ENCODE measurements at places on chromosomes 2 and 18. TPM values are rescaled to one million over a fixed set of nuclear protein-coding genes. Genes with fewer than 3 reads are reported as not detected.

Gene IL36RN
- not detected for total RNA-seq

Gene RPL37A
- 1,375 TPM for total RNA-seq

Gene SALL3
- 9.6 TPM for total RNA-seq

Gene APCDD1
- total RNA-seq, result 9.8 TPM

Gene NPHP1
- 3.0 TPM for total RNA-seq

Gene RNPEPL1
- total RNA-seq, result 7.1 TPM

Gene MAPK4
- total RNA-seq, result 14.0 TPM

Gene NYAP2
- 12.5 TPM for total RNA-seq

Gene TRABD2A
- under 0.01 TPM for total RNA-seq

Gene CYTIP
- total RNA-seq, result 2.0 TPM

Gene ANKAR
- total RNA-seq, result 29.5 TPM

Gene CD8A
- 2.0 TPM for total RNA-seq

Gene CROCC2
- not detected for total RNA-seq

Gene DQX1
- total RNA-seq, result 0.98 TPM

Gene RESP18
- total RNA-seq, result 1.2 TPM

Gene PLEKHH2
- total RNA-seq, result 2.5 TPM

Gene POTEF
- not detected for total RNA-seq

Gene AGXT
- not detected for total RNA-seq

Gene SNED1
- total RNA-seq, result 3.2 TPM

Gene GNLY
- not detected for total RNA-seq

Gene HDLBP
- 122 TPM for total RNA-seq

Gene SLC30A3
- total RNA-seq, result 1.2 TPM

Gene PSMA8
- total RNA-seq, result not detected

Gene RGPD3
- total RNA-seq, result 0.98 TPM

Gene RFTN2
- total RNA-seq, result 18.7 TPM

Gene MRO
- total RNA-seq, result 0.74 TPM

Gene DIS3L2
- total RNA-seq, result 26.8 TPM

Gene HS1BP3
- 6.9 TPM for total RNA-seq

Gene MAB21L4
- not detected for total RNA-seq

Gene LRRFIP1
- total RNA-seq, result 25.3 TPM

Gene CTAGE1
- total RNA-seq, result not detected

Gene PDE1A
- total RNA-seq, result 41.8 TPM

Gene AQP12A
- total RNA-seq, result not detected

Gene PAX8
- total RNA-seq, result not detected

Gene SP5
- 9.3 TPM for total RNA-seq

Gene NFE2L2
- 14.0 TPM for total RNA-seq

Gene CD28
- 0.25 TPM for total RNA-seq

Gene CFAP53
- 0.74 TPM for total RNA-seq

Gene RAB17
- not detected for total RNA-seq

Gene LAMA3
- total RNA-seq, result 2.5 TPM

Gene XIRP2
- total RNA-seq, result 0.49 TPM

Gene MSGN1
- total RNA-seq, result not detected

All from temporal lobe (tissue), 4 donors.